Tongue (tissue), 3 donors: ENCODE measurements at places on chromosomes 1 and 21. TPM values are rescaled to one million over a fixed set of nuclear protein-coding genes. Genes with fewer than 3 reads are reported as not detected.

DNA sequence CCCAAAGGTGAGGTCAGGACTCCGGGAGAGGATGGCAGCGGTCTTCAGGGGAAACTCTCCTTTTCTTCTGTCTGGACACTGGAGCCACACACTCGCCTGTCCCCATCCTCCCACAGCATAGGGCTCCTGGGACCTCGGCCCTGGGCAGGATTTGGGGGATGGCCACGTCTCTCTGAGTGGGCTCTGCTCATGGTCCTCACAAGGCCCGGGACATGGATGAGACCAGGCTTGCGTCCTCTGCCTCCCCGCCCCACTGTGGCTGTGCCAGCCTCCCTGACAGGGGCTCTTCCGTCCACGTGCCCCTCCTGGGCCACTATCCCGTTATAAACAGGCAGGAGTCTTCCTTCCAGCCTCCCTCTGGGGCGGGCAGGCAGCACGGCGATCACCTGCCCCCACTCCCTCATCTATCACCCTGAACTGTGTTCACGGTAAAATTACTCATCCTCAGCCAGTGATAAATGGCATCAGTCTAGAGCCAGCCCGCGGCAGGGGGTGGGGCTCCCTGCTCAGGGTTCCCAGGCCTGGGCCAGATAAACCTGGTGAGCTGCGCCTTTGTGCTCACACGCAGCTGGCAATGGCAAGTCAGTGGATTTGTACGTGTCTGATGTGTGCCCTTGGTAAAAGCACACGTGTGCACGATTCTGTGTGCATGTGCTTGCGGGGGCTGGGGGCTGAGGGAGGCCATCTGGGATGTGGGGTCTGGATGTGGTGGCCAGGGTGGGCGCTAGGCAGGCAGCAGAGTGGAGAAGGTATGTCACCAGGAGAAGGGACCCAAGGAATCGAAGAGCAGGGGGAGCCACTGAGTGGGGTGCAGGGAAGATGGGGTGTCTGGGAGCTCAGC, 12.6 kb upstream of the SAMD11 start:
- no peak for DNase-seq

DNA sequence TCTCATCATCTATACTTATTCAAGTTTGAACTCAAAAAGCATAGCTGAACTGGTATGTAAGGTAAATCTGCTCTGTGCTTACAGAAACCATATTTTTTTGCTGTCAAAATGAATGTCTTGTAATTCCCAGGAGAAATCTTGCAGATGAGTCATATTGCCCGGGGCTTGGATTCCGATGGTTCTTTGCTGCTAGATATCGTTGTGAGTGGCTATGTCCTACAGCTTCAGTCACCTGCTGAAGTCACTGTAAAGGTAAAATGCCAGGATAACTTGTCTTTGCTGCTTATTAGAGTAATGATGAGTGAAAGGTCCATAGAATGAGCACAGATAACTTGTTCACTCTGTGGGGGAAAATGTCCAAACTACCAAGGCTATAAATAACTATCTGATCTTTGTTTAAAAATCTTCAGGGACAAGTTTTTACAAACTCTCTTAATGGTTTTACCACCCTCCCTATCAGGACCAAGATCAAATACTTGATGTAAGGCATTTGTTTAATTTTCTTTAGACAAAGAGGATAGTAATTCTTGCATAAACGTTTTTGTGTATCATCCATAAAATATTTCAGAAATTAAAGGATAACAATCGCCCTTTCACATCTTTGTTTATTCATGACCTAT, 222.3 kb downstream of the TPR start:
- peak; percentile 18 for DNase-seq

NCAM2 gene
- 7.1 TPM for total RNA-seq

DNA sequence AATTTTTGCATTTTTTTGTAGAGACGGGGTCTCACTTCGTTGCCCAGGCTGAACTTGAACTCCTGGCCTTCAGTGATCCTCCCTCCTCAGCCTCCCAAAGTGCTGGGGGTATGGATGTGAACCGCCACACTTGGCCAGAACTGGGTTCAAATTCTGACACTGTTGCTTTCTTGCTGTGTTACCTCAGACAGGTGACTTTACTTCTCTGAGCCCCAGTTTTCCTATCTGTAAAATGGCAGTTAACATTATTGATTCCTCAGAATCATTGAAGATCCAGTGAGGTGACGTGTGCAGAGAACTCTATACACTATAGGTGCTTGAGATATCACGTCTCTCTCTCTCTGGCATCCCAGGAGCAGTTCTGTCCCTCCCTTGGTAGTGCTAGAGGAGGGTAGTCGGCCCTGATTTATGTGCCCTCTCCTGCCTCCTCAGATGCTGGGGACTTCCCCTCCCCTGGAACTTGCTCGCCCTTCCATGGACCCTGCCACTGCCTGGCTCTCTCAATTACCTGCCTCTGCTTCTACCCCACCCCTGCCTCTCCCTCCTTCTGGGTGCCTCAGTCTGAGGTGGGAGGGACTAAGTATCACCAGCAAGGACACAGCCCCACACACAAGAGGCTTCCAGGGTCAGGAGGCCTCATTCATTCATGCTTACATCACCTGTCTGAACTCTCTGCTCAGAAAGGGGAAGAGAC, 2.8 kb upstream of the HPCA start:
- DNase-seq: no peak

TMEM125 gene
- 0.92 TPM for total RNA-seq

PGM1 gene
- 152 TPM for total RNA-seq

DNA sequence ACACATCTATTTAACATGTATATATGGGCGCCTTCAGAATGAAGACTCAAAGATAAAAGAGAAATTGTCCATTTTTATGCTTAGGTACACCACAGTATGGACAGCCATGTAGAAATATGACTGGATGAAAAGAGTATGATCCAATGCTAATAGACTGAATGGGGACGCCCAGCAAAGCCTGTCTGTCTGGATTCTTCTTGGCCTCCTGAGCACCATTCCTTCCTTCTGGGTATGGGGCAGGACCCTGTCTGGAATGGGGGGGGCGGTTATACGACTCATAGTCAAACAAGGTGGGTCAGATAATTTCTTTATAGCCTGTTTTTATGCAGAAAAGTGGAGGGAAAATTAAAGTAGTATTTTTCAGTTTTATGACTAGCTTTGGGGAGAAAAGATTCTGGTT, 81.2 kb upstream of the ABCD3 start:
- DNase-seq: no peak

DNA sequence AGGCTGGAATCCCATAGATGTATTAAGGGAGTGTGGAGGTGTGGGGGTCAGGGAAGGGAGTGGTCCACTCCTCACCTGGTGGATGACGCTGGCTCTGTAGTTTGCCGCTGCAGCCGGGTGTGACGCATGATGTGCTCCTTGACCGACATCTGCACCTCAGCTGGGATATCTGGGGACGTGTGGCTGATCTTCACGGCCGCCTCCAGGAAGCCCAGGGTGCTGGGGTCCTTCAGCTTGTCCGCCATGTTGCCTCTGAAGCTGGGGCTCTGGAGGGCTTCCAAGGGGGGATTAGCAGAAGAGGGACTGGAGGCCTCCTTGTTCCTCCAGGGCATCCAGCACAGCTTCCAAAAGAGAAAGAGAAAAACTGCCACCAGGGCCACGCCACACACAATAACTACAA, 14.1 kb downstream of the SYT6 start:
- no peak for DNase-seq

DNA sequence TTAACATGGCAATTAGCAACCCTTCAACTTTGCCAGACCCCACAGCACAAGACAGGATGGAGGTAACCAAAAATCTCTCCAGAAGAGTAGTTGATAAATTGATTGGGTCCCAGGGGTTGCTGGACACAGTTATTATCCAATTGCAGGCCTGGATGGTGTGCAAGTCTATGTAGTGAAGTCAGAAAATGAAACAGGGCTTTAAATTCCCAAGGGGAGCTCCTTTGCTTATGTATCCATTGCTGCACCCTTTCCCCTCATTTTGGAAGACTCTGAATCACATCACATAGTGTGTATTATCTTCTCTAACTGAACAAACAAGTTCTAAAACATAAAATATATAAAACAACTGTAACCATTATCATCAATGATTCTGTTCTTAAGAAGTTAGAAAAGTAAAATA, 550.2 kb downstream of the LMO4 start:
- no peak for DNase-seq

GRCh38 chr1:151995774-151996173, 2.1 kb upstream of the S100A10 start:
- DNase-seq: no peak

ADPRS gene
- total RNA-seq: 35.5 TPM

DNA sequence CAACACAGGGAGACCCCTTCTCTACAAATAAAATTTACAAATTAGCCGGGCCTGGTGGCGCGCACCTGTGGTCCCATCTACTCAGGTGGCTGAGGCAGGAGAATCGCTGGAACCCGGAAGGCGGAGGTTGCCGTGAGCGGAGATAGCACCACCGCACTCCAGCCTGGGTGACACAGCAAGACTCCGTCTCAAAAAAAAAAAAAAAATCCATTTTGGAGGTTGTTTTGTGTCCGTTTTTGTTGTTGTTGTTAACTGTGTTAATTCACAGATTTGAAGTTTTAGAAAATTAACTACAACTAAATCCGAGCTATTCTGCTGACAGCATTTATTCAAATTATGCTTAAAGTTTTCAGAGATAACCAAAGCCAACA, 618 bp downstream of the CLCC1 start:
- DNase-seq: no peak

DNA sequence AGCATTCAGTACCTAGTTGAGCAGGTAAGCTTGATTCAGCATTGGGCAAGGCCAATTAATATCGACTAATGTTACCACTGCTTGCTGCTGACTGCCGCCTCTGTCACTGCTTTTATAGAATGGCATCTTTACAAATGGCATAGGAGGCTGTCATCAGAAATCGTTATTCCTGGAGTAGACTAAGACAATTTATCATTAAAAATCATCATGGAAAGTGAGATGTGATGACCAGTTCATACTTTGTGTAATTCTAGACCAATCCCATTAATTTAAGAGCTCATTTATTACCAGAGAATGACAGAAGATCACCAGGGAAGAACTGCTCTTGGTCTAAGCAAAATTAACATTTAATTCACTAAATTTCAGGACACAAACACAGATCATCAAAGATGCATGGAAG, 254.0 kb downstream of the SPATA17 start:
- DNase-seq: no peak

DNA sequence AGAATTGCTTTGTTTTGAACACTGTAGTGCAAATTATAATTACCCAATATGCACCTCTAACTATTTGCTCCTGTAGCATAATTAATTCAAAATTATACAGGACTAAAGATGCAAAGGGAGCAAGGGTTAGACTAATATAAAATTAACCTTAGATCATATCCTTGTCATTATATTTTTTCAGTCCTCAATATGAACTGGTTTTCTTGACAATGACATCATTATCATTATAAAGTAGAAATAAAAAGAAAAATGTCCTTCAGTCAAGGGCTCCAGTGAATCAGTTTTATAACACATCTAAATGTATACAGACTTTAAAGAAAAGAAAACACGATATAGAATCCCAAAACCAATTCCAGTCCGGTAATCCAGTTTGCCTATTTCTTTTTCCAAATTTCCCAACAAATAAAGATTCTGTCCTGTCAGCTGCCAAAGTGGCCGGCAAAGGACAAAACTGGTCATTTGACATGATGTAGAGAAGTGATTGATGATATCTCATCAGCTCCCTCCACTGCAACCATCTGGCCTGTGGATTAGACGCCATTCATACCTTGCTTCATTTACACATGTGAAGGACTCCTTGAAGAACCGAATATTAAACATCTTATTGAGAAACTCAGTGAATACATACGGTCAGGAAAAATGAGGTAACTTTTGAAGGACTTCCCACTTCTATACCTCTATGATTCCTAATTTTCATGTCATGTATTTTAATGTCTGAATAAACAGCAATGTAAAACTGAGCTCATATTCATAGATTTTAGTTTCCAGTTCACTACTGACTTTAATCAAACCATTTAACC, 15.5 kb downstream of the DPYD start:
- no peak for DNase-seq

DNA sequence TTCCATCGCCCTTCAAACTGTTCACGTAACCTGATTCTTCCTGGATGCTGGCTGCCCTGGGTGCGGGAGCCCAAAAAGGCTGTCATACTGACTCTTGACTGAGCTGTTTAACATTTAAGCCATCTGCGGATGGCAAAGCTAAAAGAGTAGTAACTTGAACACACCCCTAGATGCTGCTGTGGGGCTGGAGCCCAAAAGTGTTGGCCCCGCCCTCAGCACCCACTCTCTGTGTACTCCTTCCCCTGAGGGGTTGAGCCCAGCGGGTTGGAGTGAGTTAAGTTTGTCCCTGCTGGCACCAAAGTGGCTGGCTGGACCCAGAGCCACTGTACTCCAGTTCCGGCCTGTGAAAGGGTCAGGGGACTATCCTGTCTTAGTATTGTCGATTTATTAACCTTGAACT, 640.6 kb downstream of the PTPRU start:
- DNase-seq: no peak

DNA sequence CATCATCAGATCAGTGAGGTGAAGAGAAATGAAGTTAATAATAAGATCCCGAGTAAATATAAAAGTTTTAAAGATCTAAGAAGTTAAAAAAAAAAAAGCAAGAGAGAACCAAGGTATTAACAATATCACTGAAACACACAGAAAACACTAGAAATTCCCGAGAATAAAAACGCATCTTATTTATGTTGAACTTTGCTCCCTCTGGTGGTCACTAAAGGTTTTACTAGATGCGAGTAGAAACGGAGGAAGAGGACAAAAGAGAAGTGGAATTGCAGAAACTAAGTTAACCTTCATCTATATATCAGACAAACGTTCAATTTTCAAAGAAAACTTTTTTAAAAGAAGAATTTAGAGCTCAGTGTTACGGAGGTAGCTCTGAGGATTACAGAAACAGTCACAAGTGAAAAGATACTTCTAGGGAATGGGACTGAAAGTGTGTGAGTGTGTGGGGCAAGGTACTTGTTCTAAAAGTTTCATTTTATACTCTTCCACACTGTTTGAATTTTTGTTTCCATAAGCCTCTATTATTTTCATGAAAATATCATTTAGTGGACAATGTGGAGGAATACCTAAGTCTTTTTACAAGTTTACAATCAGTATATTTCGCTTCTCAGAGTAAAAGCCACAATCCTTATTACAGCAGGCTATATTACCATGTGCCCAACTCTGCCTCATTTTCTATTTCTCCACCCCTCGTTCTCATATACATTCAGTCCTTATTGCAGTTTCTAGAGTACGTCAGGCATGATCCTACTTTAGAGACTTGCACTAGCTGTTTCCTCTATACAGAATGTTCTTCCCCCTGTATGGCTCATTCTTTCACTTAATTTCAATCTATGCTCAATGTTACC, 19.7 kb downstream of the ACBD6 start:
- DNase-seq: peak; percentile 77

C1orf226 gene
- 2.3 TPM for total RNA-seq

PTGFRN gene
- 112 TPM for total RNA-seq

PHGDH gene
- 58.2 TPM for total RNA-seq

ETV3L gene
- total RNA-seq: not detected

YBEY gene
- total RNA-seq: 10.9 TPM

- DNase-seq: no peak
These were observed 149.8 kb upstream of the PALMD start for GRCh38 chr1:99496067-99496466.

GRCh38 chr21:14321042-14321441, 61.9 kb downstream of the HSPA13 start:
- DNase-seq: no peak

RUNX3 gene
- total RNA-seq: 0.62 TPM

APOBEC4 gene
- total RNA-seq: not detected
